HFFc6 (cell line): ENCODE measurements at places on chromosomes 16 and 17.

- DNase-seq = peak; percentile 49
Observed at GRCh38 chr17:45172541-45173286, 11.0 kb downstream of the HEXIM2 start.

- no peak for DNase-seq
Observed at GRCh38 chr16:57281791-57282190, 2.7 kb downstream of the PLLP start.

DNA sequence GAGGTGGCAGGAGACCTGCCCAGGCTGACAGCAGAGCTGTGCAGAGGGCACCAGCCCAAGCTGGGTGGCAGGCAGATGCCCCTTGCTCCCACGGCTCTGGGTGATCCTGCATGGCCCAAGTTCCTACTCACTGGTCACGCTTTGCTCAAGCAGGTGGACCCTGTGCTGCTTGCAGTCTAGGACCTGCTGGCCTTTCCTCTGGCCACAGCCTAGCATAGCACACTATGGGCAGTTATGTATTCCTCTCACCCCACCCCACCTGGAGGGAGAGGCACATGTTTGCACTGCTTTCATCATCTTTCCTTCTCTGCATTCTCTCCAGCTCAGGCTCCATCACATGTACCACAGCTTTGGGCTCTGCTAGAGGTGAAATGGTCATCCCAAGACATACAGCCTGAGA lies 19.6 kb upstream of the SREBF1 start:
- no peak for DNase-seq

- no peak for DNase-seq
Observed at GRCh38 chr17:81687770-81688541, 4.1 kb downstream of the HGS start.

DNA sequence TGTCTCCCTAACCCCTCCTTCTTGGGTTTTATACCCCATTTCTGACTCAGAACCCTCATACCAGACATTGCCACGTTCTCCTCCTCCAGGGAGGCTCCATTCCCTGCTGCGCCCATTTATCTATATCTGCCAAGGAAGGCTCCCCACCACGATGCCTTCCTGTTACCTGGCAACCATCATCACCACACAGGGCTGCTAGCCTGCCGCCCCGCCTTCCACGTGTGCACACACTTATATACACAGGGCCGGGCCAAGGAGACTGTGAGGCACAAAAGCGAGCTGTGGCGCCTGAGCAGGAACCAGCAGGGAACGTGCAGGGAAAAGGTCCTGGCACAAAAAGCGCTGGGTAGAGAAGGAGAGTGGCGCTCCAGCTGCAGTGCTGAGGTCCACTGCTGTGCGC lies 261.8 kb downstream of the CBLN1 start:
- no peak for DNase-seq

GRCh38 chr17:61129267-61130254 lies 270.1 kb upstream of the TBX2 start:
- no peak for DNase-seq

GRCh38 chr17:3915995-3916696 lies at the start of gene P2RX1:
Gene P2RX1, minus strand, starts transcription at chr17:3916465. Its CDS starts 240 bp downstream, at chr17:3916225.
- no peak for DNase-seq

DNA sequence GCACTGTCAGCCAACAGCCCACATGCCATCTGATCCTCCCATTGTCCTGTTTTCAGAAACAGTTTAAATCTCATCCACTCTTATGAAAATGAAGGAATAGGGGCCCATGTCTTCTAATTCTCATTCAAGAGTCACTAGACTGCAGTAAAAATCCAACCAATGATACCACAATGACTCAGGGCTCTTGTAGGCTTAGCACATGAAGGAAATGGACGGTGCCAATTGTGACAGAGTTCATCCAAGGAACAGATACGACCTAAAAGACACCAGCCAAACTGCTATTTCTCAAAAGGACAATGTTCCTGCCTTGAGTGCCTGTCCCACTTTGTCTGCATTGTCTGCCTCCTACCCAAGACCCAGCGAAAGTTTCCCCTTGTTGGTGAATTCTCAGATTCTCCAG lies 204.8 kb upstream of the COX10 start:
- peak; percentile 79 for DNase-seq

DNA sequence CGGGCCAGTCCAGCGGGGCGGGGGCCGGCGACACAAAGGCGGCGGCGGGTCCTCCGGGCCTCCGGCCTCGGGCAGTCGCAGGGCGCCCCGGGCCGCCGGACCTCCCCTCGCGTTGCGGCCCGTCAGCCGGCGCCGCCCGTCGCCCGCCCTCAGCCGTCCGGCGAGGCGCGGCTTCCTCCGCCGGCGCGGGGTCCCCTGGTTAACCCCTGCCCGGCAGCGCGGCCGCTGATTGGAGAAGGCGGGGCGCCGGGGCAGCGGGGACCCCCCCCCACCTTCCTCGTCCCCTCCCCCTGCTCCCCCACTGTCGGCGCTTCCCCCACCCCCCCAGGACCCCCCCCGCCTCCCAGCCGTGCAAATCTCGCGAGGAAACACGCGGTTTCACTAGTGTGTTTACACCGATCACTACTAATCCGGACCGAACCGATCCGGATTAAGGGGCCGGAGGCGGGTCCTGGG lies at the start of gene TLK2:
TSS of gene TLK2 (plus strand) at position 402 of the 456 bp plus-strand sequence. CDS start 2,301 bp downstream, outside the sequence.
- peak; percentile 47 for DNase-seq

GRCh38 chr17:75864448-75864871 lies 9.3 kb upstream of the WBP2 start:
- DNase-seq = peak; percentile 55

GRCh38 chr17:33464669-33465280 lies 171.7 kb upstream of the ASIC2 start:
- no peak for DNase-seq

DNA sequence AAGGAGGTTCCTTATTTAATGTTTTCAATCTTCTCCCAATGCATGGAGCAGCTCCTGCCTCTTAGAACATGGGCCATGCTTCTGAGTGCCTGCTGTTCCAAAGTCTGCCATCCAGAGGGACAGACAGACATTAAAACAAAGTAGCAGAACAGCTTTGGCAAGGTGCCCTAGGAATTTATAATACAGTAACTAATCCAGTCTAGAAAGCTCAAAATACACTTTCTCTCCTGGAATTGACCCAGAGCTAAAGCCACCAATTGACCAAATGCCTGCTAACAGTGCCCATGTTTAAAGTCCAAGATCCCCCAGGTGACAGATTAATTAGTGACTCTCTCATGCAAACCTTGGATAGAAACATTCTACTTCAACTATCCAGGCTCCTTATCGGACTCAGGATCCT lies 11.1 kb upstream of the CHRNE start:
- DNase-seq = peak; percentile 16

DNA sequence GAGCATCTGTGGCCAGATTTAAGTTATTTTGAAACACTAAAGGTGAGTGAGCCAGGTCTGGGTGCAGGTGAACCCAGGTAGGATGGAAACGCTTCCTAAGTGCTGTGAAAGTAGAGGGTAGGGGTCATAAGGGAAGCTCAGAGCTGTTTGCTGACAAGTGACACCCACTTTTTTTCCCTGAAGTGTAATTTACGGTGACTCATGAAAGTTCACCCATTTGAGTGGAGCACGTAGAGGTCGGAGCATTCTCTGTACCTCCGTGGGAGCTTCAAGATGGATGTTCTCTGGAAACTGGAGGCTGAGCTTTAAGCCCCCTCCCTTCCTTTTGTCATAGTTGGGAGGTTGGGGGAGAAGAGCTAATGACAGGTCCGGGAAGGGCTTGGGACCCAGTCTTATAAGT lies 44.3 kb downstream of the MPRIP start:
- no peak for DNase-seq

DNA sequence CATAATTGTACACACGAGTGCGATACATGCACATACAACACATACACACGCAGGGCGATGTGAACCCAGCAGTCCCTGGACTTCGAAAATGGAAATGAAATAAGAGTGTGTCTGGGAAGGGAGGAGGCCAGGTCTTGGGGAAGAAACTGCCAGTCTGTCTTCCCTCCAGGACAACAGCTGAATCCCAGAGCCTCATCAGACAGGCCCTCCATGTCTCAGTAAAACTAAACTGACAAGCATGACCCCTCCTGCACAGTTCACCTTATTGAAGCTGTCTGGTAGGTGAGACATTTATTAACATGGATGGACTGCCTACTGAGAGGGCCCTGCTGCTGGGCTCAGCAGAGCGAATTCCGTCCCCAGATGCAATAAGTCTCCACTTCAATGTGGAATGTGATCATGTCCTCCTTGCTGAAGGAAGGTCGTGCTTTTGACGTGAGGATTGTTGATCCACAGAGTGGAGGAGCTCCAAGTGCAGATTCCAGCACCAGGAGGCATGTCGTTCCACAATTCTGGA lies 117.4 kb downstream of the SOX9 start:
- DNase-seq = no peak

DNA sequence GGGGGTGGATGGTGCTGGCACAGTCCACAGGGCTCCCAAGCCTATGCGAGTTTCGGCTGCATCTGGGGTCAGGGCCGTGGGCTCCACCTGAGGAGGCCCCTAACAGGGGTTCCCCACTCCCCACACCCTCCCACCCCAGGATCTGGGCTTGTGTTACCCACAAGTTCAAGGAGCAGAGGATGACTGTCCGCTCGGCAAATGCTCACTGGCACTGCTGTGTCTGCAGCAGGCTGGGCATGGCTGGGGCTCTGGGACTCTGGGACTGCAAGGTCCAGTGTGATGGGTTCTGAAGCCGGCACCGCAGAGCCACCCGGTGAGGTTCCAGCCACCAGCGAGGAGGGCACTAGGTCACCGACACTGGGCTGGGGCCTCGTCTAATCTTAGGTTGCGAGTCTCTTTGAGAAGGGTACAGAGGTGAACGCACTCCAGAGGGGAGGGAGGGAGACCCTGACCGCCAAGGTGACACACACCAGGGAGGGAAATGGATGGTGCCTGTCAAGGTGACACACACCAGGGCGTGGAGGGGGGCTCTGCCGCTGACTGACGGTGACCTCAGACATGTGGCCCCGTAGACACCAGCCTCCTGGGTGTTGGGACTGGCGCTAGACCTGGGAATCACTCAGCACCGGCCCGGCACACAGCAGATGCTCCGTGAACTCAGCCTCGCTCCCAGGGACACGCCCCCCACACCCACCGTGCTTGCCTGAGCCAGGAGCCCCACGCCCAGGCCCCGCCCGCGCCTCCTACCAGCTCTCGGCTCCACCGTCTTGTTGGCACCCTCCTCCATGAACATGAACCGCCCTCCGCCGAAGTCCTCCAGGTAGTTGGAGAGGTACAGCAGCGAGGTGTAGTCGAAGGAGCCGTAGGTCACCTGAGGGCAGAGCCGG lies 20.5 kb upstream of the HEXD start:
- no peak for DNase-seq

DNA sequence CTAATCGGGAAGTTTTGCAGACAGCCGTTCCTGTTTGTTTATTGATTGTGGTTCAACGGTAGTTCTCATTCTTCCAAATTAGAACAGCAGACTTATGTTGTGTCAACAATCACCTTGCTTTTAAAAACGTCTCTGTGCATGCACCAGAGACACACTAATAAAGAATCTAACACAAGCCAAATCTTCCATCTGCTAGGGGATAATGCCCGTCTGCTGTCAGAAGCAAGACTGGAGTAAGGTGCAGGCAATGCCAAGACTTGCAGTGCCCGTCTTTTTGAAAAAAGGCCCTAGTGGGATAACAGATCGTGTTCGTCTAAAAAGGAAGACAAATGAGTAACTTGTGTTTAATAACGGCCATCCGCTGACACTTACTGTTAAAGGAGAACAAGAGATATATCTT lies 158.4 kb downstream of the KCNJ2 start:
- DNase-seq = no peak

- no peak for DNase-seq
Observed at GRCh38 chr16:52265446-52265861, 281.5 kb downstream of the TOX3 start.

- DNase-seq = no peak
Observed at GRCh38 chr16:57809276-57810196, 7.2 kb upstream of the KIFC3 start.

- DNase-seq = no peak
Observed at GRCh38 chr17:70121126-70121525, 46.1 kb downstream of the KCNJ16 start.

- DNase-seq = no peak
Observed at GRCh38 chr16:54282202-54282927, 4.2 kb downstream of the IRX3 start.

DNA sequence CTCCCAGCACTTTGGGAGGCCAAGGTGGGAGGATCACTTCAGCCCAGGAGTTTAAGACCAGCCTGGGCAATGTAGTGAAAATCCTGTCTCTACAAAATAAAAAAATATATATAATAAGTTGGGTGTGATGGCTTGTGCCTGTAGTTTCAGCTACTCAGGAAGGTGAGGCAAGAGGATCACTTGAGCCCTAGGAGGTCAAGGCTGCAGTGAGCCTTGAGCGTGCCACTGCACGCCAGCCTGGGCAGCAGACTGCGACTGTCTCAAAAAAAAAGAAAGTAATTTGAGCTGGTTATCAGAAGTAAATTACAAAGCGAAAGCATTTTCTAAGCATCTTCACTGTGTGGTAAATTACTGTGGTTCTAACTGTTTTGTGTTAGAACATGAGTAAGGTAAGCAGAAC lies 66.2 kb downstream of the NQO1 start:
- no peak for DNase-seq

DNA sequence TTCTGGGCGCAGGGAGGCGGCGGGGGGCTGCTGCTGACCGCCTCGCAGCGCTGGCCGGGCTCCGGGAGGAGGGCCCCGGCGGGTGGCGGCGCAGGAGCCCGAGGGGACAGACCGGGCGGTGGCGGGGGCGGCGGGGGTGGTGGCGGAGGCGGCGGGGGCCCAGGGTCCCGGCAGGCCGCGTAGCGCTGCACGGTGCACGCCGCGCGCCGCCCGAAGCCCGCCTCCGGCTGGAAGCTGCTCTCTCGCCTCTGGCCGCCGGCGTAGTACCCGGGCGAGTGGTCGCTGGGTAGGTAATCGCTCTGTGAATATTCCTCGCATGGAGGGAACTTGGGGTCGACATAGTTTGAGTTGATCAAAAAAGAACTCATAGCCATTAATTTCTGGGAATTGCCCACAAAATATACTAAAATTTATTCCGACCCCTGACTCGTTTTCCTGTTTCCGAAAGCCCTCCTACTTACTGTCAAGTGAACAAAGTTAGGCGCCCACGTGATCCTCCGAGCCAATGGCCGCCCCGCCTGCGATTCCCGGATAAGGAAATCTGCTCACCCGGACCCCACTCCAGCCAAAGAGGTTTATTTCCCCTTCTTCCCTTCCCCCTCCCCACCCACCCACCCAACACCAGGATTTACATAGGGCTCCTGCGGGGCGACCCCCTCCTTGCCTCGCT lies at the start of gene HOXB4:
TSS of gene HOXB4 (minus strand) at position 405 of the 670 bp plus-strand sequence. CDS start at position 374, 31 bp downstream.
- no peak for DNase-seq

DNA sequence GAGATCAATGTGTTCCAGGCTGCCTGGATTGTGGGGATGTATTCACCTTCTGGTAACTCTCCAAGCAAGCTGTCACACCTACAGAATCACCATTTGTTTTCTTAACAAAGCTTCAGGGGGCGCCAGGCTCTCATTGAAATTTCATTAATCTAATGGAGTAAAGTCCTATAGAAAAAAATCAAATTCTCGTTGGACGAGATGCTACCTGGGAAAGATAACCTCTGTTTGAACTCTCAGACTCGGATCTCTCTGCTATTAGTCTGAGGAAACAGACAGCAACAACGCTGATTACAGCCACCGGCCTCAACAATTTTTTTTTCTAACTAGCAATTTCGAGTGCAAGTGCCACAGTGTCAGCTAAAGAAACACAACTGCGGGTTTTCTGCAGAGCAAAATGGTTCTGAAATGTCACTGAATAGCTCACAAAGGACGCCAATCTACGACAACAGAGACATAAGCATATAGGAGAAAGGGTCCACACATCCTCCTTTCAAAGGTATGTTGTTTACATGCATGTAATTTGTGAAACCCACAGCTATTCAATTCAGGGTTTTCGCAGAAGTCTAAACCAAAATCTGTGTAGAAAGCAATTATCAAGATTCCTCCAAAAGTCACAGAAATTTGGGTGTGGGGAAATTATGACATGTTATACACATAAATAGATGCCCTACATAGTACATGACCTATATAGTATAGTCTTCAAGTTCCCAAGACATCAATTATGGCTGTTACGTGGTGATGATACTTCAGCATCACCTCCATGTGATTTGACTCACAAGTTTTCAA lies 135.8 kb downstream of the SKAP1 start:
- no peak for DNase-seq
